Hepatocyte (in vitro differentiated cells): ENCODE measurements at places on chromosomes 4 and X. TPM values are rescaled to one million over a fixed set of nuclear protein-coding genes. Genes with fewer than 3 reads are reported as not detected.

The HGFAC gene
- 0.32 and 0.87 TPM in 2 replicates for total RNA-seq

DNA sequence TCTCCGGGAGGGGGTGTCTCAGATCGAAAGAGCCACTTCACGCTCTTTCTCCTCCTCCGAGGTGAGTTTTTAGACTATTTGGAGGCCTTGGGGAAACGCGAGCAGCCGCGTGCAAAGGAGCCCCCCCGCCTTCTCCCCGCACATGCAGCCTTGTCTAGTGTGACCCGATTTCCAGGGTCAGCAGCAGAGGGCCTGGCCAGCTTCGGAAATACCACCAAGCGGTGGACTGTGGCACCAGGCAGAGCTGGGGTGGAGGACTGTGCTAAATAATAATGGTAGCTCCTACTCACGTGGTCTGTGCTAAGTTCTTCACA is 79.3 kb upstream of the BCOR start:
- H3K36me3 ChIP-seq, result no peaks in the 10 kb centered on the region
- H3K27me3 ChIP-seq, result no peaks in the 10 kb centered on the region
- H3K4me3 ChIP-seq, result peak overlapping the region; percentile 58
- peak; percentile 48 for DNase-seq
- peak overlapping the region; percentile 99 for H3K27ac ChIP-seq

The PASD1 gene
- 0.24 TPM in 1 of 2 replicates, not detected in the other for total RNA-seq

DNA sequence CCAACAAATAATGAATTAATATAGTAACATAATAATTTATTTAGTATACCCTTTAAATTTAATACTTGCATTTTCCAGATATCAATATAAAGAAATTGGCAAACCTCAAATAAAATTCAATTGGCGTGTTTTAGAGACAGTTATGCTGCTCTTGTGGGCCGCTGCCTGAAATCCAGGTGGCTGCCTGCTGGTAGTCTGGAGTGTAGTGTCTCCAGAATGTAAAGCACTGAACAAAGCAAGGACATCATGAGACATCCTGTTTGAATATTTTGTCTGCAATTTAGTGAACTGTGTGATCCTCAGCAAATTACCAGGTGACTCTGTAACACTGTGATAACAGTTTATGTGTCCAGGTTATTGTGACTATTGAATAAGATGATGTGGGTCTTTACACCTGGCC is 29.9 kb downstream of the ZFP42 start:
- no peak for DNase-seq
- no peak overlapping the region for H3K27ac ChIP-seq
- peaks cover 1% of the 10 kb centered on the region for H3K27me3 ChIP-seq
- H3K36me3 ChIP-seq, result no peaks in the 10 kb centered on the region
- H3K4me1 ChIP-seq, result peaks cover 8% of the 10 kb centered on the region

GRCh38 chr4:105145156-105145902 is 1.3 kb upstream of the TET2 start:
- H3K4me3 ChIP-seq, result peak overlapping the region; percentile 96
- peaks cover 8% of the 10 kb centered on the region for H3K4me1 ChIP-seq
- no peaks in the 10 kb centered on the region for H3K27me3 ChIP-seq
- H3K27ac ChIP-seq, result no peak overlapping the region

GRCh38 chrX:82998163-82998562 is 509.9 kb upstream of the POU3F4 start:
- H3K36me3 ChIP-seq, result no peaks in the 10 kb centered on the region
- no peak overlapping the region for H3K4me3 ChIP-seq
- H3K27ac ChIP-seq, result no peak overlapping the region

DNA sequence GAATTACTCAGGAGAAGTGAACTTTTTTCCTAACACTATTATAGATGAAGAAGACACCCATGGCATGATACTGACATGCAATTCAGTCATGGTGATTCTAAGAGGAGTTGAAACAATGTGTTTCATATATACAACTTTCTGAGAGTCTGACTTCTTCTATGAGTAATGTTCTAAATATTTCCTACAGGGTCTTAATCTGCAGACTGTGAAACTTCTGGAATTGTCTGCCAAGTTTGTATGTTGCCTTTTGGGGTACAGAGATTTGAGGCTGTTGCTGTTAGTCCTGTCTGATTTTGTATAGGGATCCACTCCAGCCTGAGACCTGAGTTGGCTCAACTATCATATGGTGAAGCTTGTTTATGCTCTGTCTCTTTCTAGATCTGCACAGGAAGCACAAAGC is 160.6 kb upstream of the GATB start:
- no peaks in the 10 kb centered on the region for H3K27me3 ChIP-seq
- H3K4me1 ChIP-seq, result no peaks in the 10 kb centered on the region
- DNase-seq, result no peak
- H3K27ac ChIP-seq, result no peak overlapping the region
- no peak overlapping the region for H3K4me3 ChIP-seq

DNA sequence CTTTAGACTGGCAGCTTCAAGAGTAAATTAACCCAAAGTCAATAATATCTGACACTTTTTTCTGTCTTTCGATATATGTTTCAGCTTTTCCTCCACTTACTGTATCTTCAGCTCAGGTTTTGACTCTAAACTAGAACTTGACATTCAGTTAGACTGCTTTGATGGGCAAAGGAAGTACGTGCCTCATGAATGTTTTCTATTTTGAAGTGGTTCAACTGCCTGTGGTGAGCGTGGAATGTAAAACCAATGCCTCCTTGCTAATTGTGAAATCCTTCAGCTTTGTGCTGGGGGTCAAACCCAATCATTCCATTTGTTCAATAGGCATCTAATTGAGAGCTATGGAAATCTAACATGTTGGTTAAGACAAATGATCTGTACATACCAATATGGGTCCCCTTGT is 857.0 kb upstream of the HTR2C start:
- no peak for DNase-seq
- H3K4me1 ChIP-seq, result no peaks in the 10 kb centered on the region
- H3K27ac ChIP-seq, result no peak overlapping the region
- no peaks in the 10 kb centered on the region for H3K36me3 ChIP-seq

The CYSLTR1 gene
- total RNA-seq, result 0.43 and 0.44 TPM in 2 replicates

DNA sequence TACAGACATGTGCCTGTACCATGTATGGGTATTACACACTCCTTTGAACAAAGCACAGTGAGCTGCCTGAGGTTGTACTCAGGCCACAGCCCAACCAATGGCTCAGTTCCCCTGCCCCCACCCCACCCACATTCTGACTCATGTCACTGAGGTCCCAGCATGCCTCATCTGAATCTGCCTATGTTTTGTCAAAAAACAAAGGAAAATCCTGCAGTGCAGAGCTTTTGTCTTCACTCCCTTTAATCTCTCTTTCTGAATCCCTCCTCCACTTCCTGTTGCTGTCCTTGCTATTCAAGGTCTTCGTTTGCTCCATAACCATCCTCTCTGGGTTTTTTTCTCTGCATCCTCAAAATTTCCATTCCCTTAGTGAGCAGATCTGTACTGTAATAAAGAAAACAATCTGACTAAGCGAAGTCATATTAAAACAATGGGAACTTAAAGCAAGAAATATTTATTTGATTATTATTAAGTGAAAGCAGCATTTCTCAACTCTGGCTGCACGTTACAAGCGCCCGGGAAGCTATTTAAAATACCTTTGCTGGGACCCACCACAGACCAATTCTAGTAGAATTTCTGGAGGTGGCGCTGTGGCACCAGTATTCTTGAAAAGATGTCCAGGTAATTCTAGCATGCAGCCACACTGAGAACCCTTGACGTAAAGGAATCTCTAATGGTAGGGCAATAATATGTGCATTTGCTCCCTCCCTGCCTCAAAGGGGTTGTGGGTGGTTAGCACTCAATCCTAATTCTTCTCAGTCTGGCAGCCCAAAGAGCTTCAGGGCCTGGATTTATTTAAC is 8.7 kb downstream of the GUCY2F start:
- no peaks in the 10 kb centered on the region for H3K36me3 ChIP-seq
- H3K27ac ChIP-seq, result no peak overlapping the region
- H3K27me3 ChIP-seq, result no peaks in the 10 kb centered on the region
- DNase-seq, result peak; percentile 38
- no peaks in the 10 kb centered on the region for H3K4me1 ChIP-seq
- H3K4me3 ChIP-seq, result no peak overlapping the region

The PLAC1 gene
- 0.24 and 2.9 TPM in 2 replicates for total RNA-seq

- H3K36me3 ChIP-seq, result no peaks in the 10 kb centered on the region
- peak; percentile 39 for DNase-seq
- H3K27ac ChIP-seq, result no peak overlapping the region
Measured at GRCh38 chrX:40663880-40664630, 16.7 kb upstream of the CXorf38 start.

DNA sequence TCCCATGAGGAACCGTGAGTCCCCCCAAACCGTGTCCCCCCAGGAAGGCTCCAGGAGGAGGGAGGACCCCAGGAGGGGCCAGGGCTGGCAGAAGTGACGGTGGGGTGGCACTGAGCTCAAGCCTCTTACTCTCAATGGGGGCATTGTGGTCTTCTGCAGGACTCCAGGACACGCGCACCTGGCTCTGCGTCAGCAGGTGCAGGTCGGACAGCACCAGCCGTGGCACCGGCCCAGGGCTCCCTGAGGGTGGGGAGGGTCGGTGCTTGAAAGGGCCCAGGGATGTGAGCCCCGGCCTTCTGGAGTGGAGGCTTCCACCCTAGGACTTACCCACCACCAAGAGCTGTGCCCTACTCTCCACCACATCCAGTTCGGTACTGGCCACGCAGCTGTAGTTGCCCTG is 18.3 kb downstream of the L1CAM start:
- no peak for DNase-seq
- no peaks in the 10 kb centered on the region for H3K27me3 ChIP-seq
- no peaks in the 10 kb centered on the region for H3K4me1 ChIP-seq
- H3K36me3 ChIP-seq, result no peaks in the 10 kb centered on the region
- no peak overlapping the region for H3K27ac ChIP-seq

The L1CAM gene
- 0.12 and 0.33 TPM in 2 replicates for total RNA-seq

The CYBB gene
- 2.5 and 5.1 TPM in 2 replicates for total RNA-seq

DNA sequence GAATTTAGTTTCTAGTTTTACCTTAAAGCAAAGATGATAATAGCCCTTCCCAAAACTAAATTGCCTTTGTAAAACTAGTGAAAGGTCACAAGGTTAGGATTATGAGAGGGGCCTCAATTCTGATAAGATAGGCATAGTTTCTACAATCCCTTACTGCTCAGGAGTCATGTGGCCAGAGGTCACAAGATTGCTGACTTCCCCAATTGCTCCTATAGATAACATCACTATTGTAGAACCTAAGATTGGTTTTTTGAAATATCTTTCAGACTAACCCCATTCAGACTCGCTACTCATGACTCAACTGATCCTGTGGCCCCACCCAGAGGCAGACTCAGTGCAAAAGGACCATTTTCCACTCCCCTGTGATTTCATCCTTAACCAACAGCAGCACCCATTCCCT is 70.3 kb downstream of the SCD5 start:
- no peak overlapping the region for H3K27ac ChIP-seq
- no peaks in the 10 kb centered on the region for H3K27me3 ChIP-seq
- no peaks in the 10 kb centered on the region for H3K4me1 ChIP-seq
- H3K4me3 ChIP-seq, result no peak overlapping the region

GRCh38 chr4:77631276-77631675 is 25.7 kb downstream of the CXCL13 start:
- no peak overlapping the region for H3K27ac ChIP-seq
- H3K4me3 ChIP-seq, result no peak overlapping the region
- DNase-seq, result peak; percentile 40
- no peaks in the 10 kb centered on the region for H3K4me1 ChIP-seq

GRCh38 chrX:78957049-78957767 is 12.0 kb downstream of the P2RY10 start:
- H3K36me3 ChIP-seq, result no peaks in the 10 kb centered on the region
- no peak overlapping the region for H3K27ac ChIP-seq
- no peaks in the 10 kb centered on the region for H3K4me1 ChIP-seq
- H3K4me3 ChIP-seq, result no peak overlapping the region
- no peak for DNase-seq
- no peaks in the 10 kb centered on the region for H3K27me3 ChIP-seq

DNA sequence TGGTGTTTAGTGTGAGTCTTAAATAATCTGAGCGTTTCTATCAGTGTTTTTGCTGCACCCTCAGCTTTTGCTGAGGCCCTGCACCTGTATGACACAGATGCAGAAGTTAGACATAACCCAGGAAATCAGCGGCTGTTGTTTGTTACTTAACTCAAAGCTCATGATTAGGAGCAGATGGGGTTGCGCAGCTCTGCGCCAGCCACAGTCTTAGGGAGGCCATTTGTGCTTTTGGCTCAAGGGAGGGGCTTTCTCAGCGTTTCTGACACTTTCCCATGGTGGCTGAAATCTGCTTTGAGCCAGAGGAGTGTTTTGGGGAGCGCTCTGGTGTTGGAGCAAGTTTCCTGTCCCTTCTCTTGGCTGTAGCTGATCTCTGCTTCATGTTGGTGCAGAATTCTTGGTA is 433.8 kb downstream of the NAF1 start:
- no peaks in the 10 kb centered on the region for H3K36me3 ChIP-seq
- H3K27me3 ChIP-seq, result no peaks in the 10 kb centered on the region
- DNase-seq, result no peak
- no peak overlapping the region for H3K4me3 ChIP-seq

GRCh38 chr4:141933978-141934377 is 297.6 kb downstream of the IL15 start:
- H3K27ac ChIP-seq, result no peak overlapping the region
- DNase-seq, result no peak
- H3K27me3 ChIP-seq, result no peaks in the 10 kb centered on the region
- no peaks in the 10 kb centered on the region for H3K36me3 ChIP-seq
